NB4 (cell line): ENCODE measurements at places on chromosomes 1 and 21.
A peak's percentile ranks its signal among the peaks of the same experiment; 100 is the strongest.

DNA sequence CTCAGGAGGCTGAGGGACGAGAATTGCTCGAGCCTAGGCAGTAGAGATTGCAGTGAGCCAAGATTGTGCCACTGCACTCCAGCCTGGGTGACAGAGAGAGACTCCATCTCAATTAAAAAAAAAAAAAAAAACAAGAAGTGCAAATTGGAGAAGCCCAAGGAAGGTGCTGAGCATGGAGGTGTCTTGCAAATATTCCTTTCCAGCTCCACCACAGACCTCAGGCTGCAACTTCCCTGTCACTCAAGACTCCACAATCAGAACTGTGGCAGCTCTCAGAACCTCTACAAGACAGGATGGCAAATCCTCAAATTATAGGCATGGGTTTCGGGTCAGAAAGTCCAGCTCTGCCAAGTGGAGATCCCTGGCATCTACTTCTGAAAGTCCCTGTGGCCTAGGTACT lies 104.4 kb upstream of the TIAM1 start:
- no peak for DNase-seq

DNA sequence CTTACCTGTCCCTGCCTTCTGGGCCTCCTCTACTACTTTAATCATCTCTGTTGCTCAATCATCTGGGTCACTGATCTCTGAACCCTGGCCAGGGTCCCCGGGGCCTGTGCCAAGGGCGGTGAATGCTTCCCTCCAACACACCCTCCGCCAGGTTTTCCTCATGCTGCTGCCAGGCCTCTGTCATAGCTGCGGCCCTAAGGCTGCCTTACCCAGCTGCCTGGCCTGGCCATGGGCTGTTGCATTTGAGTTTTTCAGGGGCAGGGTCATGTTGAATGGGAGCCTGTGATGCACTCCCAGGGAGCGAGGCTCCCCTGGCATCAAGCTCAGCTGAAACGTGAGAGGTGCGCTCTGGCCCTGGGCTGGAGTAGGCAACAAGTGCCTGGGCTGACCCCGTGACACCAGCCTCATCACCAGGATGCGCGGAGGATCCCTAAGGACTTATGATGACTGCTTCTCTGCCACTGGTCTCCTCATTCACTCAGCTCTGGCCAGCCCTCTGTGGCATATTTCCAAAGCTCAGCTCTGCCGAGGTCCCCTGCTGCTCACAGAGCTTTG lies 7.6 kb downstream of the EDN2 start:
- peak; percentile 72 for DNase-seq

- no peak for DNase-seq
Measured at GRCh38 chr1:226100436-226101391, 38.2 kb downstream of the H3-3A start.

DNA sequence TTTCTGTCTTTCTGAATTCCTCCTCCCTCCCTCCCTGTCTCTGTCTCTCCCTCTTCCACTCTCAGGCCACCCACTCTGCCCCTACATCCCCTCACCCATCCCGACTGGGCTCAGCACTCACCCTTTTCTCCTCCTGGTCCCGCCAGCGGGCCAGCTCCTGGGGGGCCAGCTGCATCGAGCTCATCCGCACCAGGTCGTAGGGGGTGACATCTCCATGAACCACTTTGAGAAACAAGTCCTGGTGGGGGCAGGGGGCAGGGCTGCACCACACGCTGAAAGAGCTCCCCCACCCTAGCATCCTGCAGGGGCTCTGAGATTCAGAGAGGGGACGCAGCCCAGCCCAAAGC lies 17.8 kb downstream of the SPOCD1 start:
- DNase-seq = no peak

DNA sequence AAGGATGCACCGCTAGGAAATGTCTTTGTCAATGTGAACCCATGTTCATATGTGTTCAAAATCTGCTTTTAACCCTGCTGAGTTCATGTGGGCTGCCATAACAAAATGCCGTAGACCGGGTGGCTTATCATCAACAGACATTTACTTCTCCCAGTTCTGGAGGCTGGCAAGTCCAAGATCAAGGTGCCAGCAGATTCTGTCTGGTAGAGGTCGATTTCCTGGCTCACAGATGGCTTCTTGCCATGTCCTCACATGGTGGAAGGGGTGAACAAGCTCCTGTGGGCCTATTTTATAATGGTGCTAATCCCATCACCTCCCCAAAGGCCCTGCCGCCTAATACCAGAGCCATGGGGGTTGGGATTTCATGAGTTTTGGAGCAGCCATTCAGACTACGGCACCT lies 4.6 kb upstream of the CDCP2 start:
- DNase-seq = no peak

DNA sequence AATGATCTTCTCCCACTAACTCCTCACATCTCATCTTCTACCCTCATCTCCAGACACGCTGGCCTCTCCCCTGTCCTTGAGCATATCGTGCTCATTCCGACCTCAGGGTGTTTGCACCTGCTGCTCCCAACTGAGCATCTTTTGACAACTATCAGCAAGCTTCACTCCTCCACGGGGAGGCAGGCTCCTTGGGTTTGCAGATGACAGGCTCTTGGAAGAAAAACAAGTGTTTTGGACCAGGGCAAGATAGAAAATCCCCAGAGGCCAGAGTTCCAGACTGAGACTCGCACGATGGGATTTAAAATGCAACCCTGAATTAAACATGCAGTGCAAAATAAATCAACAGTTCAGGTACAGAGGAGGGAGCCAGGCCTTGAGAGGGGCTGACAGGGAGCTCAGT lies 246.7 kb downstream of the PTPRU start:
- DNase-seq = no peak
